Thoracic aorta (tissue), 2 donors: ENCODE measurements at places on chromosomes 16 and 17. TPM values are rescaled to one million over a fixed set of nuclear protein-coding genes. Genes with fewer than 3 reads are reported as not detected.

DNA sequence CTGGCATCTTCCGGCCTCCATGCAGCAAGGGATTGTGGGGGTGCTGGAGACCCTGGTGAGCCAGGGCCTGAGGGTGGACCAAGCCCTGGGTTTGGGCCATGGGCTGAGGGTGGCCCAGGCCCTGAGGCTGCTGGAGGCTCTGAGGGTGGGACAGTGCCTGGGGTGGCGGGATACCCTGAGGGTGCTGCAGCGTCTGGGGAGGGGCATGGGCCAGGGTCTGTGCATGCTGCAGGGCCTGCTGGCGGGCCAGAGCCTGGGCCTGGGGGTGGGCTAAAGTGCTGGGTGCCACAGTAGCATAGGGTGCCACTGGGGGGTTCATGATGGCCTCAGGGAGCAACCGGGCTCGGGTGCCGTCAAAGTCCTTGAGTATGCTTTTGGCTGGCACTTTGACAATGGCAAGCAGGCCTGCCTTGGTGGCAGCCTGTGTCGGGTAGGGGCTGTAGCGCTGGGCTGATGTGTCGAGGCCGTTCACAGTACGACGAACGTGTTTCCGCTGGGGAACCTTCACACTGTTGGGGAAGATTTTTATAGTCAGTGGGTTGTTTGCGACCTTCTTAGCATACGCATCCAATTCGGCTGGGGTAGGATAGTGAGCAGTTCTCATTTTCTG is 15.6 kb downstream of the TRAF4 start:
- no peak overlapping the region for H3K4me3 ChIP-seq
- no peak for DNase-seq

- no peaks in the 10 kb centered on the region for H3K27me3 ChIP-seq
- H3K27ac ChIP-seq: peak overlapping the region; percentile 84
- H3K4me1 ChIP-seq: peaks cover 78% of the 10 kb centered on the region
- peak overlapping the region; percentile 99 for H3K4me3 ChIP-seq
- H3K36me3 ChIP-seq: no peaks in the 10 kb centered on the region
Measured at GRCh38 chr17:40322358-40323315, 13.7 kb downstream of the RARA start.

DNA sequence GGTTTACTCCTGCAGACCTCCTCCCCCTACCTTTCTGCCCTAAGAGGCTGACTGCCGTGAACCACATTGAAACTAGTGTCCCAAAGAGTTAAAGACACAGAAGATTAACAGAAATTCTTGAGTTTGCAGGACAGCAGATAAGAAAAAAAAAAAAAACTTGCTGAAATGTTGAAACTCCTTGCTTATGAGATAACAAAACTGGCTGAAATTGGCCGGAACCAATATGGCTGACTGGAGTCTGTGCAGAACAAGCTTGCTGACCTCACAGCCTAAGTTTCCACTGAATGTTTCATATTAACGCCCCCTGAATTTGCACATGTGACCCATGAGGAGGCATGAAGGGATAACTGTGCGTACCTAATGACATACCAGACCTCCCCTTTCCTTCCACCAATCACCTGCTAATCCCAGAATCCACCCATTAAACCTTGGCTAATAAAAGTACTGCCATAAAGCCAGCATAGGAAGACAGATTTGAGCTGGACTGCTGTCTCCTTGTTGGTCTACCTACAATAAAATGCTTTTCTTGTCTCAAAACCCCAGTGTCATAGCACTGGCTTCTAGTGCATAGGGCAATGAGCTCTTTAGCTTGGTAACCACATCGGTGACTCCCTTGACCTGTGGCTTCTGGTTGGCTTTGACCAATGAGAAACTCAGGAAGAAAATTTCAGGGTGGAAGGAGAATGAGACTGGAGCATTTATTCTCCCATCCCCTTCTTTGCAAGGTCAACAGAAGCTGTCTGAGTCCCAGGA is 80.1 kb downstream of the PMP22 start:
- no peaks in the 10 kb centered on the region for H3K27me3 ChIP-seq
- DNase-seq: no peak
- no peak overlapping the region for H3K4me3 ChIP-seq
- no peaks in the 10 kb centered on the region for H3K36me3 ChIP-seq
- no peaks in the 10 kb centered on the region for H3K4me1 ChIP-seq

GRCh38 chr17:73820686-73821448 is 176.6 kb upstream of the SDK2 start:
- H3K36me3 ChIP-seq: no peaks in the 10 kb centered on the region
- no peaks in the 10 kb centered on the region for H3K4me1 ChIP-seq
- no peaks in the 10 kb centered on the region for H3K27me3 ChIP-seq
- no peak overlapping the region for H3K4me3 ChIP-seq
- no peak overlapping the region for H3K27ac ChIP-seq
- no peak for DNase-seq

DNA sequence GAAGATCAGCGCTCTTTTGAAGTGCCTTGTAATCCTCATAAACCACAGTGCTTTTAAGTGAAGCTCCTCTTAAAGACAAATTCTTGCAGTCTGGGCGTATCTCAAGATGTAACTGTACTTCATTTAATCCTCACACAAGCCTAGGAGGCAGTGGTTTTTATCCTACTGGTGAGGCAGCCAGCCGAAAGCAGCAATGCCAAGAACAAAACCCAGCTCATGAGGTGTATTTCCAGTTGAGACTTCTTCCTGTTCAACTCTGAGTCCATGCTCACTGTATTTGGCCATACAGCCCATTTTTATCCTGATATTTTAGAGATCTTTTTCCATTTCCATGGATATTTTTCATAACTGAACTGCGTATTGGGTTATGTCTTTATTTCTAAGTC is 13.7 kb downstream of the CTRB2 start:
- no peak for DNase-seq
- H3K27me3 ChIP-seq: no peaks in the 10 kb centered on the region
- H3K27ac ChIP-seq: no peak overlapping the region
- no peak overlapping the region for H3K4me3 ChIP-seq

- peaks cover 16% of the 10 kb centered on the region for H3K4me1 ChIP-seq
- H3K36me3 ChIP-seq: peaks cover 37% of the 10 kb centered on the region
- no peak for DNase-seq
- no peak overlapping the region for H3K27ac ChIP-seq
- H3K4me3 ChIP-seq: no peak overlapping the region
- no peaks in the 10 kb centered on the region for H3K27me3 ChIP-seq
Measured at GRCh38 chr17:40281663-40282062, 6.0 kb upstream of the CDC6 start.

GRCh38 chr16:83653785-83654184 is 154.0 kb upstream of the HSBP1 start:
- no peaks in the 10 kb centered on the region for H3K4me1 ChIP-seq
- no peaks in the 10 kb centered on the region for H3K36me3 ChIP-seq
- no peak overlapping the region for H3K4me3 ChIP-seq
- no peaks in the 10 kb centered on the region for H3K27me3 ChIP-seq

- no peak overlapping the region for H3K27ac ChIP-seq
- no peak overlapping the region for H3K4me3 ChIP-seq
- H3K27me3 ChIP-seq: no peaks in the 10 kb centered on the region
Measured at GRCh38 chr16:24198807-24199533, 57.2 kb upstream of the CACNG3 start.

DNA sequence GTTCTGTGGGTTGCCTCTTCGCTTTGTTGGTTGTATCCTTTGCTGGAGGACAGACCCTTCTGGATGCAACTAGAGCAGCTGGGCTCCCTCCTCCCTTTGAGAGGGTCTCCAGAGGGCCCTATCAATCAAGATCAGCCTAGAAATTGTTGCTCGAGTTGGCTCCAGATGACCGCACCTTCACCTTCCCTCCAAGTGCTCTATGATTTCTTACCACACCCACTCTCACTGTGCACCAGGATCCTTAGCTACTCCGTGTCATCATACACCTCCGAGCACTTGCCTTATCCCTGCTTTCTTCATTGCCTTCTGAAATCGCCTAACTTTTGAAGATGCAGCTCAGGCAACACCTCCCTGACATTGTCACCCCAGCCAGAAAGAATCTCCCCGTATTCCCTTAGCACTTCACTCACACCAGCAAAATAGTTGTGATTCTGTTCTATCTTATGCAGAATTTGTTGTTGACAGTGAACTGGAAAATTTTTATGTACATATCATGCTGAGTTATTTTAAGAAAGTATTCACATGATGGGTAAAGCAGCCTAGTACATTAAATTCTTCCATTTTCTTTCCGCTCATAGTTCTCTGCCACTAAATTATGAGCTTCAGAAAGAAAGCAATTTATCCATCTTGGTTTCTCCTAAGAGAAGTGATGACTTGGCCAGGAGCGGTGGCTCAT is 52.9 kb downstream of the ABAT start:
- no peak overlapping the region for H3K27ac ChIP-seq
- no peaks in the 10 kb centered on the region for H3K27me3 ChIP-seq
- no peak overlapping the region for H3K4me3 ChIP-seq
- H3K36me3 ChIP-seq: no peaks in the 10 kb centered on the region
- H3K4me1 ChIP-seq: no peaks in the 10 kb centered on the region

GRCh38 chr17:72985882-72986720 is 106.4 kb downstream of the SLC39A11 start:
- DNase-seq: peak; percentile 14
- H3K4me1 ChIP-seq: no peaks in the 10 kb centered on the region
- H3K27me3 ChIP-seq: no peaks in the 10 kb centered on the region
- H3K27ac ChIP-seq: no peak overlapping the region
- no peaks in the 10 kb centered on the region for H3K36me3 ChIP-seq

GRCh38 chr17:57313097-57313835 is 56.9 kb downstream of the MSI2 start:
- H3K4me3 ChIP-seq: no peak overlapping the region

DNA sequence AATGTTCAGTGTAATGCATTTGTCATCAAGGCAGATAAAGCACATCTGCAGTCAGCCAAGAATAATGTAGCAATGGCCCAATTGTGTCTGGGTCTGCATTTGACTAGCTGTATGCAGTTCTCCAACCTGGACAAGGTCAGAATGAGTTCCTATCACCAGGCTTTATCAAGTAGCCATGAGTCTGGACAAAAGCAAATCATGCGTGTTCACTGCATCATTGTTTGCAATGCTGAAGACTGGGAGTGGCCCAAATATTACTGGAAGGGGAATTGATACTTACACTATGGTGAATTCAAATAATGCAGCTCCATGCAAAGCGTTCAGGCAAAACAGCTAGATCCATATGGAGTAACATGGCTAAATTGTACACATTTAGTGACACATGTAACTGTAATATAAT is 250.9 kb downstream of the TOX3 start:
- H3K36me3 ChIP-seq: no peaks in the 10 kb centered on the region
- no peaks in the 10 kb centered on the region for H3K4me1 ChIP-seq
- no peak overlapping the region for H3K27ac ChIP-seq

- H3K4me1 ChIP-seq: no peaks in the 10 kb centered on the region
- H3K4me3 ChIP-seq: no peak overlapping the region
- no peaks in the 10 kb centered on the region for H3K27me3 ChIP-seq
- no peaks in the 10 kb centered on the region for H3K36me3 ChIP-seq
- no peak overlapping the region for H3K27ac ChIP-seq
Measured at GRCh38 chr17:51434434-51435170, 174.3 kb downstream of the UTP18 start.

- no peaks in the 10 kb centered on the region for H3K27me3 ChIP-seq
- peaks cover 47% of the 10 kb centered on the region for H3K4me1 ChIP-seq
- no peaks in the 10 kb centered on the region for H3K36me3 ChIP-seq
Measured at GRCh38 chr16:72985995-72986394, 61.9 kb downstream of the ZFHX3 start.

DNA sequence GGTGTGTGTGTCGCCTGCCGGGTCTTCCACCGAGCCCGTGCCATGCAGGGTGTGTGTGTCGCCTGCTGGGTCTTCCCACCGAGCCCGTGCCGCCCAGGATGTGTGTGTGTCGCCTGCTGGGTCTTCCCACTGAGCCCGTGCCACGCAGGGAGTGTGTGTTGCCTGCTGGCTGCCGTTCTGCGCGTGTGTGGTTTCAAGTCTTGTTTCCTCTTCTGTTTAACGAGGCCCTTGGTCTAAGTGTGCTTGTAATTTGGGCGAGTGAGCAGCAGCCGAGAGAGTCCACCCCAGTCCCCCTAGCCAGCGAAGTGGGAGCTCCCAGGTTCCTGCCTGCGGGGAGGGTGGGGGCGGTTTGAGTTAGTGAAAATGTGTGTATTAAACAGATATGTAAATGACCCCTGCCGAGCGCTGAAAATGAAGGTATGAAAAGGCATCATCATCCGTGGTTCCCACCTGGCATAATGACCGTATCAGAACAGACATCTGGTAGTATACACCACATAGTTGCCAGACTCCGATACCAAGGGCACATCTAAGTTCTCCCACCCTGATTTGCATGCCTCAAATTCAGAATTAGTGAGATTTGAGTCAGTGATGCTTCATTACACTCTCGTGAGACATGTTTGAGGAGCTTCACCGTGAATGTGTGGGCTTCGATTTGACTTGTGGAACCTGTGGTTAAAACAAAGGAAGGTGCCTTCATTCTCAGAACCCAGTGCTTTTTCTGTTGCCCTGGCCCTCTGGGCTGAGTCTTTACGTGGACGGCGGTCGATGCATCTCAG is 114.5 kb upstream of the CHMP6 start:
- DNase-seq: no peak
- peaks cover 6% of the 10 kb centered on the region for H3K4me1 ChIP-seq
- peaks cover 5% of the 10 kb centered on the region for H3K36me3 ChIP-seq
- no peak overlapping the region for H3K4me3 ChIP-seq

- no peak overlapping the region for H3K4me3 ChIP-seq
- DNase-seq: no peak
- H3K36me3 ChIP-seq: no peaks in the 10 kb centered on the region
- peaks cover 22% of the 10 kb centered on the region for H3K4me1 ChIP-seq
Measured at GRCh38 chr16:72840631-72841381, 207.1 kb downstream of the ZFHX3 start.

DNA sequence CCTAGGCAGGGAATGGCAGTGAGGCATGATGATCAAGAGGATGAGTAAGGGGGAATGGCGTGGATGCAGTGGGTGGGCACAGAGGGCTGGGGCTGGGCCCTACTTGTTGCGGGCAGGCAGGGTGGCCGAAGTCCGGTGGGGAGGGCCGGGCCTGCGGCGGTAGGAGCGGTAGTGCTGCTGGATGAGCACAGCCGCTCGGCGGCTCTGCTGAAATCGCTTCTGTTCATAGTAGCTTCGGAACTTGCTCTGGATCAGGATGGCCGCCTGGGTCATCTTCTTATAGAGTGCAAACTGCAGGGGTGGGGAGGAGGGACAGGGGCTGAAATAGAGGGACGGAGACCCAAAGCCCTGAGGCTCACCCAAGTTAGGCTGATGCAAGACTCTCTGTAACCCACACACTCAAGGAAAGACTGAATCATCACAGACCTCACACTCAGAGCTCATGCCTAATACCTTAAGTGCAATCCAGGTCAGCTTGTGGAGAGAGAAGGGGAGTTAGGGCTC is 1.5 kb upstream of the SPAG7 start:
- H3K4me3 ChIP-seq: peak overlapping the region; percentile 89
- peaks cover 18% of the 10 kb centered on the region for H3K36me3 ChIP-seq
- H3K27ac ChIP-seq: peak overlapping the region; percentile 94
- H3K4me1 ChIP-seq: peaks cover 13% of the 10 kb centered on the region
- no peak for DNase-seq

CCL3 gene
- total RNA-seq: 42.9 TPM

PNMT gene
- total RNA-seq: 3.1 TPM

FGF11 gene
- total RNA-seq: not detected

ELAC2 gene
- total RNA-seq: 50.2 TPM

HNF1B gene
- not detected for total RNA-seq

SOX8 gene
- 10.1 TPM for total RNA-seq

SMG6 gene
- 33.2 TPM for total RNA-seq

BICDL2 gene
- 1.1 TPM for total RNA-seq

ZFHX3 gene
- 57.7 TPM for total RNA-seq
